ENCODE measurements at places on chromosomes 7 and 10.

GRCh38 chr7:73345951-73346350 lies 18.0 kb downstream of the FKBP6 start:
- DNase-seq, result no peak

DNA sequence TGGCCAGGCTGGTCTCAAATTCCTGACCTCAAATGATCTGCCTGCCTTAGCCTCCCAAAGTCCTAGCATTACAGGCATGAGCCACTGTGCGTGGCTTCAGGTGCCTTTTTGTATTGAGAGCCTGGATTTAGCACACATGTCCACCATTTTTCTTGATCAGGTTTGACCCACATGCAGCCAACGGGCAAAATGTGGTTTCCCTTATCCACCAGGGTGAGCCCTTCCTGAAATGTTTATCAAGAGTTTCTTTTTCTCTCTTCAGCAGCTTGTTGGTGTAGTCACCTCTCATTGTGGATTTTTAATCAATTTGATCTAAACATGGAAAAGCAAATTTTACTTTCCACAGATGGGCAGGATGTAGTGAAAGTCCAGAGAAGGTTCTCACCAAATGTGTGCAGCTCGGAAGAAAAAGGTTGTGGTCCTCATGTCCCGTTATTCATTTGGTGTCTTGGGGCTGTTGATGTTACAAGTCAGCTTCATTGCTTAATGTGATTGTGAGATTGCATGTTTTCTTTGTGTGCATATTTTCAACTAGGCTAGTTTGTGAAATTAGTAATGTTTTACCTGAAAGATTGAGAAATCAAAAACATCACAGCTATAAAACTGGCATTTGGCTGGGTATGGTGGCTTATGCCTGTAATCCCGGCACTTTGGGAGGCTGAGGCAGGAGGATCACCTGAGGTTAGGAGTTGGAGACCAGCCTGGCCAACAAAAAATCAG lies 28.9 kb downstream of the GUSB start:
- no peak for DNase-seq

DNA sequence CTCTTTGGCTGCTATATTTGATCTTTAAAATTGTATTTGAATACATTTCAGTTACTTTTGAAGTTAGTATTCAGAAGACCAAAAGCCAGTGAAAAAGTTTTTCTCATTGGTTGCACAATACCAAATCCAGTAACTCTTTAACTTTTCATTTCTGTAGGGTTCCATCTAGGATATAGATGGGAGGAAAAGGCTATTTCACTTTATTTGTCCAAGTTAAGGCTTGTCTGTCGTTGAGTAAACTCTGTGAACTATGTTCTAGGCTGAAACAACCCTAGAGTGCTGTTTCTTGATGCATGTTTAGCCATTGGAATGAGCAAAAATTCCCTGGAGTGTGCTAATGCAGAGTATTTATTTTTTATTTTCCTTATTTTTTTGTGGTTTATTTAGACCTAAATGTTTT lies 834.7 kb upstream of the KCND2 start:
- no peak for DNase-seq

GRCh38 chr7:116211913-116212596 lies 1.7 kb downstream of the TES start:
- no peak for DNase-seq

GRCh38 chr10:7417103-7417623 lies 6.3 kb upstream of the SFMBT2 start:
- DNase-seq, result no peak

DNA sequence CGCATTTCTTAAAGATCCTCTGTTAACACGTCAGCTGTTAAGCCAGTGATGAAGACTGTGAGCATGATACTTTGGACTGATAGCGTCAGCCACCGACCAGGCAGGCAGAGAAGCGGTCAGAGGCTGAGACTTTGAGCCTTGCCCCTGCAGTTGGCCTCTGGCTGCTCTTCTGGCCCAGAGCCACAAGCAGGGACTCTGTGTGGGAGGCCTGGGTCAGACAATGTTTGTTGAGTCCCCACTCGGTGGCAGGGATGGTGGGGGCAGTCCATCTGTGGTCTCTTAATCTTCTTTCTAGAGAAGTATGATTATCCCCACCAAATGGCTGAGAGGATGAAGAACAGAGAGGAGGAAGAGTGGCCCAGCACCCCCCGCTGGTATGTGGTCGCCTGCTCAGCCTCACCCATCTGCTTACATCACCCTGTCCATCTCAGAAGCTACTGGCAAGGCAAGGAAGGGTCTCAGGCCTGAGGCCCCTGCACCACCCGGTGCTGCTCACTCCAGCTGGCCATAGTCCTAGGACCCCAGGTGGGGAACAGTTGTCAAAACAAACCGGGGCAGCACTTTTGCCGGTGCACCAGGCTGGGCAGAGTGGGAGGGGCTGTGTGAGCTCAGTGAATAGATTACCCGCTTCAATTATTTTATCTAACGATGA lies 202.9 kb downstream of the GRID1 start:
- no peak for DNase-seq

GRCh38 chr10:129078346-129078745 lies 388.7 kb upstream of the MGMT start:
- DNase-seq, result no peak

GRCh38 chr7:127504715-127505114 lies 80.7 kb downstream of the GCC1 start:
- DNase-seq, result peak; percentile 39

DNA sequence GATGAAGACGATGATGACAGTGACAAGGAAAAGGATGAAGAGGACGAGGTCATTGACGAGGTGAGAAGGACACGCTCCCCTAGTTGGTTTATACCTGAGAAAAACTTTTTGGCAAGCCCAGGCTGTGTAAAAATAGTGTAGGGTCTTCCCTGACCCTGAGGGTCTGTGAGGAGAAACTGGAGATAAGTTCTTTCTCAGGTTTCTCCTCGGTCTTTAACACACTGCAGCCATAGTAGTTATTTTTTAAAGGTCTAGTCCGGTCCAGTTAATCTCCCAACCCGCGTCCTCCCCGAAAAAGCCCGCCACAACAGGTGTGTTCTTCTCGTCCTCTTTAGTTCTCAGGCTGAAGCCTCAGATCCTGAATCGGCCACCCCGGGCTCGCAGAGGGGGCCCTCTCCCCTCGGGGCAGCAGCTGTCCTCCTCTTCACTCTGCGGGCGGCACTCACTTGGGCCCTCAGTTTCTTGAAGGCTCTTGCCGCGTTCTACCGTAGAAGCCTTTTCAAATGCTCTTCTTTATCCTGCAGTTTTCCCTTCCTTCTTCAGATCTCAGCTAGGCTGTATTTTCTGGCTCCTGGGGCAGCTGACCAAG lies 411 bp downstream of the BCCIP start:
- peak; percentile 21 for DNase-seq

DNA sequence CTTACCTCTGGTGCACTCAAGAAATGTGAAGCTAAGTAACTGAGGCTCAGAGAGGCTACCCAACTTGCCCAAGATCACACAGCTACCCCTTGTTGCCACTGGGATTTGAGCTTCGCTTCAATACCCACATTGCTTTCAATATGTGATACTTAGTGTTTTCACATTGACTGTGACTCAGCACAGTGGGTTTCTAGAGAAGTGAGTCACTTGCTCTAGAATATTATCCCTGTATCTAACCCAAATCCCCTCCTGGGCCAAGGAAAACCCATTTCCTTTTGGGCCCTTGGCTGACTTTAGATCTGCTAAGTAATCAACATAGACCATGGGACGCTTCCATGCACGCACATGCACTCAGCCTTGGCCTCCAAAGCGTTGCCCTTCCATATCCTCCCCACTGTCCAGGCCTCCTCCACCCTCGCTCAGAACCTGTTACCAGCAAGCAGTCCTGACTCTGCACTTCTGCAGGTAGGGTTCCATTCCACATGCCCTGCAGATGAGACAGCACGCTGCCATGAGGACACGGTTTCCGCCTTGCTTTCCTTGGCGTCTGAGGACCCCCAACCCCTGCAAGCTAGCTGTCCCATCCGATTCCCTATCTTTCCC lies 87.7 kb upstream of the CHST15 start:
- DNase-seq, result no peak

- no peak for DNase-seq
Observed at GRCh38 chr10:131242007-131242406, 69.5 kb downstream of the TCERG1L start.

- DNase-seq, result no peak
Observed at GRCh38 chr10:42990016-42990720, 86.7 kb upstream of the RET start.

DNA sequence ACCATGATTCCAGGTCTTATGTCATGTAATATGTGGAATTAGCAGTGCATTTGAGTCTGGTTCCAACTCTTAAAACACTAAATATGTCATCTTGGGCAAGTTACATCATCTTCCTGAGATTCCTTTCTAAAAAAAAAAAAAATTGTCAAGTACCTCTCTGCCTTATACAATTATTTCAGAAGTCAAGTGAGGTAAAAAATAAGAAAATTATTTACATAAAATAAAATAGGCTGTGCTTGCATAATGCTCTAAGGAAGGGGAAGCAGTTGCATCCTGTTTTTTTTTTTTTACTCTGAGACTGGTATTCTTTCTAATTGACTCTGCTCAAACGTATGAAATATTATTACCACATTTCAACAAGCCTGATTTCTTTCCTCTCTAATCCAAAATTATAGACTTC lies 55.1 kb upstream of the SEMA3A start:
- DNase-seq, result no peak

GRCh38 chr10:132518572-132519381 lies 18.8 kb upstream of the INPP5A start:
- DNase-seq, result no peak

DNA sequence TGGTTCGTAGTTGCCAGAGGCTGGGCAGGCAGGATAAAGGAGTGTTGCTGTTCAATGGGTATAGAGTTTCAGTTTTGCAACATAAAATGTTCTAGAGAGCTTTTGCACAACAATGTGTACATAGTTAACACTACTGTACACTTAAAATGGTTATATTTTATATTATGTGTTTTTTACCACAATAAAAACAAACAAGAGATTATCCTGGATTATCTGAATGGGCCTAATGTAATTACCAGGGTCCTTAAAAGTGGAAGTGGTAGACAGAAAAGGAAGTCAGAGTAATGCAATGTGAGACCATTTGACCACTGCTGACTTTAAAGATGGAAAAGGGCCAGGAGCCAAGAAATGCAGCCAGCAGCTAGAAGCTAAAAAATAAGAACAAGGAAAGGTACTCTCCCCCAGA lies 159.7 kb downstream of the SGMS1 start:
- no peak for DNase-seq

DNA sequence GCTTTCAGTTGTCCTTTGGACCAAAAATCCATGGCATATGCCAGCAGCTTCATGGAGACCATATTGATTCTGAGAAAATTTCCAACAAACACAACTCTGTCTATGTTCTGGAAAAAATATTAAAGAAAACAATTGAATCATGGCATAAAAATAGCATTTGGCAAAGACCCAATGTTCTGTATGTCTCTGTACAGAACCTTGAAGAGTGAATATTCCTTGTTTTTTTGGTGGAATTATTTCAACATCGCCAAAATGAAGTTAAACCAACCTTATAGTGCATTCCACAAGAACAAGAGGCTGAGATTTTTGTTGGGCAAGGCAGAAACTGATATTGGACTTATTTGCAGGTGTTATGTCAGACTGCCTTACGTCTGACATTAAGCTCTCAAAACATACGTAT lies 53.3 kb upstream of the SLC16A12 start:
- DNase-seq, result no peak

All from AG20443 (cell line).